ENCODE measurements at places on chromosomes 2 and 18.

DNA sequence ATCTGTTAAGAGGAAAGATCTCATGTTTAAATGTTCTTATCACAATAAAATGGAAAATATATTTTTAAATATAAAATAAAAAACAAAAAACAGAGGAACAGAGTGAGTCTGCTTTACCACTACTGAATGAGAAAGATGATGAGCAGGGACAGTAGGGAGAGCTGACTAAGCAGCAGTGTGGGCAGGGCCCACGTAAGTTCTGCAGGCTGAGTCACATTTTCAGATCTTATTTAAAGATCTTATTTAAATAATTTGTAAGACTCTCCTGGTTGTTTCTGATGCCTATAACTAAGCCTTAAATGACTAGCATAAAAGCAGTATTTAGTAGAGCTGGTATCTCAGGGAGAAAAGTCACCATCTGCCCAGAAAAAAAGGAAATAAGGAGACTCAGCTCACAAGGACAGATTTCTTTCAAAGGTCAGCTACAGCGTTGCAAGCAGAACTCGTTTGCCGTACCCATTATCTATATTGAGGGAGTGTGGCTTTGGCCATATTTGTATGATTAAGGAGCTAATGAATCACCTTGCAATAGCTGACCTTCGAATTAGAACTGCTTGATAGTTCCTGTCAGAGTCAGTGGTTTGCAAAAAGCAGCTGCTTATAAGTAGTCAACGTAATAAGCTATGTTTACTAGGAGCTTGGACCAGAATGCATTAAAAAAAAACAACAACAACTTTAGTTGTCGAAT, 322.1 kb upstream of the CHAC2 start:
- DNase-seq: no peak

GRCh38 chr2:157085522-157085921, 172.0 kb upstream of the GALNT5 start:
- DNase-seq: no peak

DNA sequence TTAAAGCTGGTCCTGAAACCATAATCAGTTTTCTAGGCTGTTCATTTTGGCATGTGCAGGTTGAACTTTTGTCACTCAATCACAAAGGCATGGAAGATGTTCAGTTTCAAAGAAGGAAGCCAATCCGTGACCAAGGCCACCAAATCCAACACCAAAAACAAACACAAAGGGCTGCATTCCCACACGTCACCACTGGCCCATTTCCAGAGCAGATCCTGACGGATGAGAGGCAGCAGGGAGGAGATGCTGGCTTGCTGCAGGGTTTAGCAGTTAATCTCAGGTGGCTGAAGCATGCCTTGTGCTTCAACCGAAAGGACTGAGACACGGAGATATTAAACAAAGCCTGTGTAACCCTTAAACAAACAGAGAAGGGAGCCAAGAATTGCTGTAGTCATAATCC, 191.9 kb upstream of the CTAGE1 start:
- no peak for DNase-seq

- DNase-seq: no peak
Measured at GRCh38 chr2:95007822-95008221, 17.7 kb upstream of the MAL start.

DNA sequence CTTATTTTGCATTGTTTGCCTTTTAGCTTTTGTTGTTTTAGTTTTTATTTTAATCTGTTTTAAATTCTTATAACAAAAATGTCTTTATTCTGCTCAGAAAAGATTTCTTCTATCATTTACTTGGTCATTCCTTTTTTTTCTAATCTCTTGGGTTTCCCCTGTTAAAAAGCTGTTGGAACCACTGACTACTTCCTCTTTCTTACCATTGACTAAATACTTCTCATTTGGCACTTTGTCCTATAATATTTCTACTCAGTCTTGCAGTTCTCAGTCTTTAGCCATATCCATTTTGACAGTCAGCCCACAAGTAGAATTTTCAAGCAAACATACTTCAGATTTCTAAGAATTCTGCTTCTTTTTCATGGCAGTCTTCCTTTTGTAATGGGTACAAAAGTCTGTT, 567.2 kb downstream of the SATB2 start:
- DNase-seq: no peak

DNA sequence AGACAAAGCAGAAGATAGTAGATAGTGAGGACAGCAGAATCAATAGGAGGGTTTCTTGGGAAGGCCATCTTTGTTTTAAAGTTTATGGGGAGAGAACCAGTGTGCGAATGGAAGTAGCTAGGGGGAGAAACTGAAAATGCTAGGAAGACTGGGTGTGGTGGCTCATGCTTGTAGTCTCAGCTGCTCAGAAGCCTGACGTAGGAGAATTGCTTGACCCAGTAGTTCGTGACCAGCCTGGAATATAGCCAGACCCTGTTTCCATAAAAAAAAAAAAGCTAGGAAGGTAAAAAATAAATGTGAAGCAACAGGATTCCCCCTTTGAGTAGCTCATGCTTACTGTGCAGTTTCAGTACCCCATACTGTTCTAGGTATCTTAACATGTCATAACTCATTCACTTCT, 19.2 kb upstream of the DRC1 start:
- no peak for DNase-seq

DNA sequence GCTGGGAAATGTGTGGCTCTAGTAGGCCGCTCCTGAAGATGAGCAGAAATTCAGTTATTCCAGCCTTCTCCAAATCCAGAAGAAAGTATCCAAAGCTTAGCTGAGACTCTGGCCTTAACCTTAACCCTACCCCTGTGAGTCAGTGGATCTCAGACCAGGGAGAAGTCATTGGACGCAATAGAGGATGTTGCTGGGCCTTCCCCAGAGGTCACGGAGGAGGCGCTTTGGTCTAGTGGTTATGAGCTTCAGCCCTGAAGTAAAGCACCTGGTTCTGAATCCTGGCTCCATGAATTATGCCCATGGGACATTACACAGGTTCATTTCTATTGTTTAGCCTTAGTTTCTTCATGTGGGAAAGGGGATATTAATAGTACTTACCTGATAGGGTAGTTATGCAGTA, 24.0 kb downstream of the PKDCC start:
- no peak for DNase-seq

DNA sequence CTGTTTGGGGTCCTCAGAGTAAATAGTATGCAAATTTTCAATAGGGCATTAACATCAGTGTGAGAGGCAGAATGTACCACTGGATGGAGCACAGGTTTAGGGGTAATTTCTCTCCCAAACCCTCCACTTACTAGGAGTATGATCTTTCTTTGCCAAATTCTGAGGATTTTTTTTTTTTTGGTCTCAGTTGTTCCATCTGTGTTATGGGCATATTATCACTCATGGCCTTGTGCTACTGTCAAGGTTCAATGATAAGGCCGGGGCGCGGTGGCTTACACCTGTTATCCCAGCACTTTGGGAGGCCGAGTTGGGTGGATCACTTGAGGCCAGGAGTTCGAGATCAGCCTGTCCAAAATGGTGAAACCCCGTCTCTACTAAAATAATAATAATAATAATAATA, 30.2 kb upstream of the ZEB2 start:
- DNase-seq: no peak

DNA sequence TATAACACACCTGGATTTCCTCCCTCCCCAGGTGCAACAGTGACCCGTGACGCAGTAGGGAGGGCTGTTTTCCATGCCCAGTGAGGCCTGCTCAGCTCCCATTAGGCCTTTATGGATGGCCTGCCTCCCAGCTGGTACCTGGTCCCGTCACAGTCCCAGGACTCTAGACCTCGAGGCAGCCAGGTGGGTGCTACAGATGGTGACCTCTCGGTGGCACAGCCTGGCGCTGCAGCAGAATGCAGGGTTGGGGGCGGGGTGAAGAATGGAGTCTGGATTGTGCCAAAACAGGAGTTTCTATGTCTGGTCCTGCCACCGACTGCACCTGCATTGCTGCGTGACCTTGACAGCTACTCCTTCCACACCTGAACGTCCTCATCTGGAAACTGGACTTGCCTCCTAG, 18.0 kb upstream of the YWHAQ start:
- no peak for DNase-seq

- DNase-seq: peak; percentile 27
Measured at GRCh38 chr2:23757686-23758433, 169.1 kb downstream of the ATAD2B start.

DNA sequence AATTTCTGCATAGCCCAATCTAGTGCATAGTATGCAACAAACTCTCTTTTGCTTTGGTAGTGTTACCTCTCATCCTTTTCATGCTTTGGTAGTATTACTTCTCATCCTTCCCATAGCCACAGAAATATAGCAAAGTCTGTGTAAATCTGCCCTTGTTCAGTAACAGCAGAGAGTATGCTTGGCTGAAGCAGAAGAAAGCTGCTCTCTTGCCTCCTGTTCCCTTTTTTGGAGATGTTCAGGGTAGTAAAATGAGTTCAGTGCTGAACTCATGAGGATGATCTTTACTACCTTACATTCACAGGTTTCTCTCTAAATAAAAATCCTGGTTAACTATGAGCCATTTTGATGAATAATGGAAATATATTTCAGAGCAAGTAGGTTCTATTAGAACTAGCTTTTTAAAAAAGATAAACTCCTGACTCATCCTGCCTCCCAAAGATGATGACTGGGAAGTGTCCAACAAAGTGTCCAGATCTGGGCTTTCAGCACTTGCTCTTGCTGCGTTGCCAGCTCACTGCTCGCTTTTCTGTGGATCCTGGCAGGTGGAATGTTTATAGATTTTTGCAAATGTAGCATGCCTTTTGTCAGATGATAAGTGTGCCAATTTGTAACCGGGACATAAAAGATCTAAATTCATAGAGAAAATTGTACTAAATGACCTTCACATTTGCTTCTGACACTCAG, 29.4 kb upstream of the CHMP3 start:
- no peak for DNase-seq

DNA sequence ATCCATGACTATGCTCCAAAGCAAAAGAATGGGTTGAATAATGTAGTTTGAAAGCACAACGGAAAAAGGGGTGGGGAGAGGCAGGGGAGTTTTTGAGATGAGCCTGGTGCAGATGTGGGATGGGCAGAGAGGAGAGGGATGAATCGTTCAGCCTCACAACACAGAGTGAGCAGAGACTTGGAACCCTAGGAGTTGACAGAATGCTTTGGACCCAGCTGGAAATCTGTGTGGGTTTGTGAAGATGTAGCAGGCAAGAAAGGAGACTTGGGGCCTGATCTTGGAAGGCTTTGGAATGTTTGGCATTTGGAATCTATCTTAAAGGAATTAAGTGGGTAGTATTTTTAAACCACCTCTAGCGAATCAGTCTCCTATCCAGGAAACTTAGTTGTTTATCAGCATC, 66.0 kb upstream of the KCTD1 start:
- DNase-seq: no peak

DNA sequence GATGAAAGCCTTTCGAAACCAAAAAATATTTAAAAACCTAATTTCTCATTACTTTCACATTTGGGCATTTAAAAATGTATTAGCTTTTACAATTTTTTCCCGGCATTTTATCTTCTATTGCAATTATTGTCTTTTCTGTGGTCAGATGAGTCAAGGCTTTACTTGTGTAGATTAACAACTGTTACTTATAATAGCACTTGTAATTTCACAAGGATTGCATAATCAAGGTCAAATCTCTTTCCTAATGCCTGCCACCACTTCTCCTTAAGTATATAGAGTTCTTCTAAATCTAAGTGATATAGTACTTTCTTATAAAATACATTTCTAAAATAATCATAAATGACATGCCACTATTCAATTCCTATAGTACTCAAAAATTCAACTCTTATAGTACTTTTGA, 67.2 kb downstream of the SLC8A1 start:
- DNase-seq: peak; percentile 5

Measured in hematopoietic multipotent progenitor cell treated with erythropoietin and hydrocortisone succinate and interleukin-3 and kit ligand, for 8 days (in vitro differentiated cells).